ENCODE measurements at places on chromosomes 4 and X. TPM values are rescaled to one million over a fixed set of nuclear protein-coding genes. Genes with fewer than 3 reads are reported as not detected.

DNA sequence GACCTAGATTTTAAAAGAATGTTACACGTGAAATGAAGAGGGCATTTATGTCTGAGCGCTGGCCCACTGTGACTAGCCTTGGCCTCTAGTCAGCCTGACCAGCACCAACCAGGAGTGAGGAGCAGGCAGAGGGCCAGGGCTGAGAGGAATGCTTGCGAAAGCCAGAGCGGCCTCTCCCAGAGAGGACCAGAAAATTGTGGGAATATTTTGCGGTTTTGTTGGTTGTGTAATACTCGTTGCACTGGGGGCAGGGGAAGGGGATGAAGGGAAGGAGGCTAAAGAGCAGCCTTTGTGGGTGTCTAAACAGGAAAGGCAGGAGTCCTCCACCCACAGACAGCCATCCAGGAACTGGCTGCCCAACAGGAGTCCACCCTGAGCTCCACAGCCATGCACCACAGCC lies 3.8 kb downstream of the GABRE start:
- DNase-seq, result peak; percentile 65
- H3K4me1 ChIP-seq, result no peaks in the 10 kb centered on the region
- H3K4me3 ChIP-seq, result no peak overlapping the region
- no peaks in the 10 kb centered on the region for H3K27me3 ChIP-seq
- H3K27ac ChIP-seq, result no peak overlapping the region

DNA sequence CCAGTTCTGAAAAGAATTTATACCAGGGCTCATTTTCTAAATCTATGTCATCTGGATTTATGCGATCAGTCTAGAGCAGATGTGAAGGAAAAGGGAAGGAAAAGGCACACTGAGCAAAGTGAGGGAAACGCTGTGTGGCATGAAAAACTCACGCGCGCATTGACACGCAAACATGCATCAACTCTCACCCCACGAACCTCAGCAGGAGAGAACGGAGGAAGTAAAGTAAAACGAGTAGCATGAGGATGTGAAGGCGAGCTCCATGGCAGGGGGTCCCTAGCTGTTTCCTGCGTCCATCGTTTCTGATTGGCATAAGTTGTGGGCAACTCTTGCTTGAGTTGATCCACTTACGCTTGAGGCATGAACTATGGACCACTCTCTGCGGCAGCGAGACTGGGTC lies 102.8 kb upstream of the PDLIM3 start:
- H3K4me3 ChIP-seq, result no peak overlapping the region
- no peaks in the 10 kb centered on the region for H3K36me3 ChIP-seq
- H3K27ac ChIP-seq, result no peak overlapping the region
- DNase-seq, result no peak
- H3K27me3 ChIP-seq, result peaks cover 33% of the 10 kb centered on the region
- peaks cover 3% of the 10 kb centered on the region for H3K4me1 ChIP-seq

- no peak for DNase-seq
- no peaks in the 10 kb centered on the region for H3K27me3 ChIP-seq
- H3K4me3 ChIP-seq, result no peak overlapping the region
- no peaks in the 10 kb centered on the region for H3K36me3 ChIP-seq
- no peak overlapping the region for H3K27ac ChIP-seq
- no peaks in the 10 kb centered on the region for H3K4me1 ChIP-seq
These were observed 392.9 kb downstream of the PDGFC start for GRCh38 chr4:156578713-156579112.

GRCh38 chr4:186712690-186713089 lies 11.0 kb downstream of the FAT1 start:
- peaks cover 11% of the 10 kb centered on the region for H3K4me1 ChIP-seq
- H3K4me3 ChIP-seq, result no peak overlapping the region
- no peaks in the 10 kb centered on the region for H3K27me3 ChIP-seq

GRCh38 chr4:25155947-25156346 lies 4.3 kb downstream of the SEPSECS start:
- H3K27ac ChIP-seq, result no peak overlapping the region
- H3K4me1 ChIP-seq, result no peaks in the 10 kb centered on the region
- DNase-seq, result no peak
- no peak overlapping the region for H3K4me3 ChIP-seq

- H3K36me3 ChIP-seq, result peaks cover 3% of the 10 kb centered on the region
- DNase-seq, result no peak
- H3K27ac ChIP-seq, result no peak overlapping the region
These were observed 14.9 kb downstream of the NSDHL start for GRCh38 chrX:152845618-152846240.

GRCh38 chrX:107982356-107982755 lies at the start of gene TEX13B:
Gene TEX13B, minus strand, starts transcription at chrX:107982370. Its CDS starts 243 bp downstream, at chrX:107982127.
- H3K27ac ChIP-seq, result no peak within 1 kb of the TSS
- H3K4me1 ChIP-seq, result no peaks in the 10 kb centered on the region
- DNase-seq, result no peak
- peaks cover 4% of the 10 kb centered on the region for H3K27me3 ChIP-seq

DNA sequence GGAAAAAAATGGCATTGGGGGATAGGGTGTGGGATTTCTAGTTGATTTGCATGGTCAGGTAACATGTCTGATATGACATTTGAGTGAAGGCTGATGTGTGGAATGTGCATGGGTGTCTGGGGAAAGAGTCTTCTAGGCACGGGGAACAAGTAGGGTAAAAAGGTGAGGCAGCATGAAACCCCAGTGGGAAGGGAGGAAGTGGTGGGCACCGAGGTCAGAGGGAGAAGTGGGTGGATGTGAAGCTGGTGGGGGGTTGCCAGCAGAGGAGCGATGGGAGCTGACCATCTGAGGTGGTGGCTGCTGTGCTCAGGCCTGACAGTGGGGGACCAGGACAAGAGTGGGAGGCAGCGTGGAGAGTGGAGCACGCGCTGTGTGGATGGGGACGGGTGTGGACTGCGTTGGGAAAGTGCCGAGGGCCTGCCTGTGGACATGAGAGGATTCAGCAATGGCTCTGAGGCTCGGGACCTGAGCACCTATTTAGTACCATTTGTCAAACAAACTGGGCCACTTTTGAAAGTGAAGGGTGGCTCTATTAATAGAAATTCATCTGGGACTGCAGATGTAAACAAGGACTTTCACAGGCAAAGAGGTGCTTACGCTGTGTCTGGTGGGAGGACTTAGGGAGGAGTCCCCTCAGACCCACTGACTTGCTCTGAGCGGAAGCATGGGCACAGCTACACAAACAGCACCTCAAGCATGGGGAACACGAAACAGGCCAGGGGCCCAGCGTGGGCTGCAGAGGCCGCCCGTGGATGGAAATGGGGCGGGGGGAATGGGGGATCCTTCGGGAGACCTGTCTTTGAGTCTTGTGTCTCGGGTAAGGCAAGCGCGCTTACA lies 16.7 kb upstream of the S100P start:
- H3K4me1 ChIP-seq, result peaks cover 16% of the 10 kb centered on the region
- no peak for DNase-seq
- H3K4me3 ChIP-seq, result no peak overlapping the region
- H3K36me3 ChIP-seq, result peaks cover 9% of the 10 kb centered on the region

DNA sequence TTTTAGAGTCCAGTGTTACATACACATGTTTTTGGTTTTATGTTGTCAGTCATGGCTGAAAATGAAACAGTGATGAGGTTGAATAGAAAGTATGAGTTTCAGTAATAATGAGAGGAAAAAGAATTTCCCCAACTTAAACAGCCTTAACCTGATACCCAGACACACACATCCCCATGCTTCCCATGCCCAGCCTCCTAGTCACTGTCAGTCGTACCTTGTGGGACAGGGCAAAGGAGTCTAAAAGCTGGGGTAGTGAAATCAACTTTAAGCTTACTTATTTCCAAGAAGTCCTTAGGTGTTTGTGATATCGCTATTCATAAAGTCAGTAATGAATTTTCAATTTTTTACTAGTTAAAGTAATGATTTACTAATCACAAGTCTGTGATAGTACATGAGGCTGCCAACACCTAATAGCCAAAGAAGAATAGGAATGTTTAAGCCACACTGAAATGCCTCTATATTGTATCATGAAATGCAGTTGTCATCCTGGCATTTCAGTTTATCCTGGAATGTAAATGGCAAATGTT lies 24.3 kb upstream of the GPR34 start:
- peaks cover 2% of the 10 kb centered on the region for H3K4me1 ChIP-seq
- H3K27ac ChIP-seq, result no peak overlapping the region
- no peaks in the 10 kb centered on the region for H3K27me3 ChIP-seq

GRCh38 chr4:164613792-164614191 lies 140.1 kb upstream of the SMIM31 start:
- no peaks in the 10 kb centered on the region for H3K36me3 ChIP-seq
- no peaks in the 10 kb centered on the region for H3K27me3 ChIP-seq
- H3K4me3 ChIP-seq, result no peak overlapping the region
- no peak overlapping the region for H3K27ac ChIP-seq
- no peaks in the 10 kb centered on the region for H3K4me1 ChIP-seq

DNA sequence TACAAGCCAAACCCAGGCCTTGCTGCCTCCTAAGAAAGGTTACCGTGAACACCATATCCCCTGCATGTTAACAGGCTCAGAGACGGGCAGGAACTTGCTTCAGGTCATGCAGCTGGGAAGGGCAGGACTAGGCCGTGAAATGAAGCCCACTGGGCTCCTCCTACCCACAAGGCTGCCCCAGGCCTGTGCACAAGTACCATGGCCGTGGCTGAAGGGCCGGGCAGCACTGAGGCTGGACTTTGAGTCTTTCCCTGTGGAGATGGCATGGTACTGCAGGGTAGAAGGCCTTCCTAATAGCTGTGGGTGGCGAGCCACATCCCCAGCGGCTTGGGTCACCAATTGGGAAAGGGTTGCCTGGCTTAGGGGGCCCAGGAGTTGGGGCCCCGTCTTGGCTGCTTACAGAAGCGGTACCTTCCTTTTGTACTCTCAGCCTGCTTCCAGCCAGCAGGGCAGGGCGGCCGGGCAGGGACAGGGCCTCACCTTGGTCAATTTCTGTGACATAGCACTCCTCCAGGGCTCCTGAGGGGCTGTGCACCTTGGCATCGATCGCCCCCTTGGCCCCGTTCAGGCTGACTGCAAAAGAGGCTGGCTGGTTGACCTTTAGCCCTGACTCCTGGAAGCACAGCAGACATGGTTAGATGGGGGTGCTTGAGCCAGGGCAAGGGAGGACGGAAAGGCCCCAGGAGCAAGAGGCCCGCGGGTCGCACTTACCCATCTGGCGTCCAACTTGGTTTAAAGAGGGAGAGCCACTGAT lies 23.8 kb downstream of the FLNA start:
- no peaks in the 10 kb centered on the region for H3K27me3 ChIP-seq
- H3K4me1 ChIP-seq, result no peaks in the 10 kb centered on the region
- DNase-seq, result no peak
- no peak overlapping the region for H3K4me3 ChIP-seq
- H3K27ac ChIP-seq, result no peak overlapping the region
- H3K36me3 ChIP-seq, result peaks cover 76% of the 10 kb centered on the region

DNA sequence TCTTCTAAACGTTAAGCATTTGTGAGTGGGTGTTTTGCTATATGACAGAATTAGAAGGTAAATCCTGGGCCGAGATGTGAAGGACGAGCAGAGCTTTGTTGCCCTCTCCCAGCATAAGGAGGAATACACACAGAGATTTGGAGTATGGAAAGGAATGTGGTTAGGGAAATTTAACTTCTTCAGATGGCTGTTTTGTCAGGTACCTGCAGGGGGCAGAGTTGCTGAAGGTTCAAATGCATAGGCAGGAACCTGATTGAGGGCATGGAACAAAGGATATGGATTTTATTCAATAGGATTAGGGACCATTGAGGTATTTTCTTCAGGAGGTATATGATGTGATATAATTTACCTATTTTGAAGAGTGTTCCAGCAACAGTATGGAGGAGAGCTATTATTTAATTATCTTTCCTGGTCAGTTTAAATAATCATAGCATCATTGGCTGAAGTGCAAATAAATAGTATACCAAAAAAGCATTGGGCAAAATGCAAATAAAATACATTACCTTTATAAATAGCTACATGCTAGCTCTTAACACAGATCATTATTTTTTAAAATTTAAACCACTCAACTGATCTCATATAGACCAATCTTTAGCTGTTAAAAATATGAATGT lies 143.6 kb downstream of the SLIT2 start:
- H3K36me3 ChIP-seq, result no peaks in the 10 kb centered on the region
- no peaks in the 10 kb centered on the region for H3K27me3 ChIP-seq
- no peak overlapping the region for H3K27ac ChIP-seq
- peak; percentile 15 for DNase-seq
- no peak overlapping the region for H3K4me3 ChIP-seq

TFE3 gene
- 24.4 TPM for total RNA-seq

IL2 gene
- not detected for total RNA-seq

SPARCL1 gene
- total RNA-seq, result not detected

Data from IMR-90 (cell line).